ENCODE measurements at places on chromosomes 6 and 20.

DNA sequence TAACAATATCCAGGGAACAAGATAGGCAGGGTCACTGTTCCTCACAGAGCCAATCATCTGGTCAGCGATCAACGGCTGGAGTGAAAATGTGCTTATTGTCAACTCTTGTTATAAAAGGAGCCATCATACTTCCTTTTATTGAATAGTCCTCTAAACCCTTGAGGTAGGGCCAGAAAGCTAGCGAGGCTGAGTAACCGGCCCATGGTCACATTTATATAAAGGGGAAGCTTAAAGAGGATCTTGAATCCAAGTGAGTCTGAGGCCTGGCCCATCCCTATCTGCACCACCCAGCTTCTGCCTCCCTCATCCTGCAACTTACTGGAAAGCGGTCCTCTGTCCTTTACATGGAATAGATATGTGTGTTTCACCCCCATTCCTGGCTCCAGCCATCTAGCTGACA, 9.5 kb downstream of the PHACTR3 start:
- DNase-seq, result no peak

DNA sequence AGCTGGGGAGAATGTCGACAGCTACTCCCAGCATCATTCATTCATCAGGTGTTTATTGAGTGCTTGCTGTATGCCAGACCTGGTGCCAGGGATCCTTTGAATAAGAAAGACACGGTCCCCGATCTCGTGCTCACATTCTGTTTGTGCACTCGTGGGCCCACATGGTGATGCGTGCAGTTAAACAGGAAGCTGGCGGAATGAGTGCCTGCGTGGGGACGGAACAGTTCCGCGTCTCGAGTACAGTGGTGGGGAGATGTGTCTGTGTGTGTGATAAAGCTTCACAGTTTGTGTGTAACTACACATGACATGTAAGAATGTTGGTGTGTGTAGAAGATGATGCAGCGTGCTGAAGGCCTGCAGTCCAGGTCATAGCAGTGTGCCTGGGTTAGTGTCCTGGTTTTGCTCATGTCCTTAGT, 6.5 kb downstream of the RBM38 start:
- DNase-seq, result no peak

GRCh38 chr20:47768016-47768824, 17.1 kb downstream of the SULF2 start:
- DNase-seq, result no peak

GRCh38 chr6:85675030-85675819, 32.5 kb upstream of the SYNCRIP start:
- DNase-seq, result no peak

- no peak for DNase-seq
Measured at GRCh38 chr6:29709188-29709587, 14.0 kb upstream of the HLA-F start.
